ENCODE measurements at places on chromosomes 6 and 20.

DNA sequence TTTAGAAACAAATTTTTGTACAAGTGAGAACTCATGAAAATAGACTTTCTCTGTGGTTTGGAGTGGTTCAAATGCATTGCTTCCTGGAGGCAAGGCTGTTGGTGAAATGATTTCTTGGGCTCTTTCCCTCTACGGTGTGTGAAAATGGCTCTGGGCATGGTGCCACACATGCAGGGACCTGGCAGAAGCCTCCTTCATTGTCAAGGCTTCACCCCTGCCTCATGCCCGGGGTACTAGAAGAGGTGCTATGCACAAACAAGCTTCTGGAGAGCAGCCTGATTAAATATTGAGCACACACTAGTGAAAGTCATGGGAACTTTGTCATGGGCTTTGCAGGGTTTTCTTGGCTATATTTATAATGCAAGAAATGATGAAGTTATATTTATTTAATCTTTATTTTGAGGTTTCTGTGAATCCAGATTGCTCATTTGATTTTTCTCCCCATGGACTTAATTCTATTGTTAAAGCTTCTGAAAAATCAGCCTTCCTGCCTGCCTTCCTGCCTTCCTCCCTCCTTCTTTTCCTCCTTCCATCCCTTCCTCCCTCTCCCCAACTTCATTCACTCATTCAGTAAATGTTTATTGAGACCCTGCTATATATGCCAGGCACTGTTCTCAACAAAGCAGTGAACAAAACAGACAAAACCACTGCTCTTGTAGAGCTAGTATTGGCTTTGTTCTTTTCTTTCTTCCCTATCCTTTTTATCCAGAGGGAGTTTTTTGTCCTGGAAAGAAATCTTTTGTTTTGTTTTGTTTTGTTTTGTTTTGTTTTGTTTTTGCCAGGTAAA lies 21.0 kb downstream of the C6orf89 start:
- DNase-seq, result no peak

GRCh38 chr6:133392641-133393040 lies 151.5 kb downstream of the EYA4 start:
- DNase-seq, result no peak

DNA sequence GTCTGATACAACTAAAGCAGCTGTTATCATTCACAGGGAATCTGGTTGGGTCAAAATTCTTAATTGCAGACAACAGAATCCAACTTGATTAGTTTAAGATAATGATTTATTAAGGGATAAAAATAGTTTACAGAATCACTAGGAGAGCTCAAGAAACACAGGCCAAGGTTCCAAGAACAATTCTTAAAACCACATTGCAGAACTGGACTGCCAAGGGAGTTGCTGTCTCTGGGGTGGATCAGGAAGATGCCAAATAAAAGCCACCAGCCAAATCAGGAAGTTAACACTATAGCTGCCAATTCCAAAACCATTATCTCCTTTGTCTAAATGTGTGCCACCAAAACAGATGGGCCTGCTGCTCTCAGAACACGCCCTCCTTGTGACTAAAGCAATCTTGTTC lies 53.7 kb downstream of the NUDT3 start:
- no peak for DNase-seq

DNA sequence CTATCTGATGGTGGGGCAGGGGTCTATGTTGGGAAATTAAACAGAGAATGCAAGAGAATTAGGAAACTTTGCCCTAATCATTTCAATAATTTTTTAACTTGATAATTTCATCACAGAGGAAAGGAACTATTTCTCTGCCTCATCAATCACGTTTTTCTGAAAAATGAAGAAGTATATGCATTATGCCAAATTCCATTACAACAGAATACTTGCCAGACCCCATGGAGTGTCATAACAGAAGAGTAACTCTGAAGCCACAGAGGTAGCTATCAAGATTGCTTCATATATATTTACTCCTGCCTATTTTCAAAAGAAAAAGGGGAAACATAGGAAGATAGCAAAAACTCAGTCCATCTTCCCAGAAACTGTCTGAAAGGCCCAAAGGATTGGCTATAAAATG lies 5.7 kb upstream of the USP49 start:
- no peak for DNase-seq

- DNase-seq, result no peak
These were observed 18.4 kb downstream of the SLC22A23 start for GRCh38 chr6:3438190-3439167.

DNA sequence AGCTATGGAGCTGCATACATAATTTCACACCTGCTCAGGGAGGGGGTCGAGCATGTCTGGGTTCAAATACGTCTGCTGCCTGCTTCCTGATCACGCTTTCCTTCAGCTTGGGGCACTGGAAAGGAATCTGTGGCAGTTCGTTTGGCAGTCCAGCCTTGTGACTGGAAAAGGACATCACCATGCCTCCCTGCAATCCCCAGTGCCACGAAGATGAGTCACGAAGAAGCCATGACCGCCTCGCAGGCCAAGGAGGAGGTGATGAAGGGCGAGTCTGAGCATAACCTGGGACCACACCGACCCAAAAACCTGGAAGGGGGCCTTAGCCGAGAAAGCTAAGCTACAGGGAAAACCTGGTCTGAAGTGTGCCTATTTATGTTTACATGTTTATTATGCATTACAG lies 13.1 kb downstream of the JAG1 start:
- no peak for DNase-seq
